ENCODE measurements at places on chromosomes 7 and 10.

DNA sequence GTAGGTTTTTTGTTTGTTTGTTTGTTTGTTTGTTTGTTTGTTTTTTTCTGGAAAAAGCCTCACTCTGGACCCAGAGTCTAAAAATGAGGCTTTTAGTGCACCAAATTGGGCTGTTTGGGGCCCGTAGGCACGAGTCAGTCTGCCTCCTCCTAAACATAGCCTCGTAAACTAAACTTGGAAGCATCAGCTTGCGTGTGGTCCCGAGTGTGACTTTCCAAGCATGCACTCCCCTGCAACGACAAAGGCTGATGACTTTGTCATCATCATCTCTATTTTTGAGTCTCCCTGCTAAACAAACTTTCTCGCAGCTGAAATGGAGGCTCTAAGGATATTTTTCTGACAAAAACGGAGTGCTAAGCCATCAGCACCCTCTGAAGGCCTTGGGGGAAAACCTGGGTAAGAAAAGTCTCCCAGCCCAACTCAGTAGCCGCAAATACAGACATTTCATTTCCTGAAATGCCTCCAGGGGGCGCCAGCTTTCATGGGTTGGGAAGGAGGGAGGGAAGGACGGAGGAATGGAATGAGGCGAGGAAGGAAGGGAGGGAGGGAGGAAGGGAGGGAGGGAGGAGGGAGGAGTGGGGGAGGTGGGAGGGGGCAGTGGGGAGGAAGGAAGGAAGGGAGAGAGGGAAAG lies 245.9 kb downstream of the KCNMA1 start:
- no peak for DNase-seq

DNA sequence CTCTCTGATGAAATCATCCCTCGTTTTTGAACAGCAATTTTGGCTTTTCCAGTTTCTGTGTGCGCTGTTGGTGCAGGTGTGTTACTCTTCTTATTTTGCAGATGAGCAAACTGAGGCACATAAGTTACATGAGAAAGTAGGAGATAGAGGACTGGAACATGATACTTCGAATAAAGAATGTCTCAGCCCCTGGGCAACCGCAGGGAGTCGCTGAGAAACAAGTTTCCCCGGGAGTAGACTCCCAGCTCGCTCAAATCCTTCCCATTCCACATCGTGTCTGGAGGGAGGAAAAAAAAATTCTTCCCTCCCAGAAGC lies 18.0 kb downstream of the MXI1 start:
- DNase-seq, result no peak

DNA sequence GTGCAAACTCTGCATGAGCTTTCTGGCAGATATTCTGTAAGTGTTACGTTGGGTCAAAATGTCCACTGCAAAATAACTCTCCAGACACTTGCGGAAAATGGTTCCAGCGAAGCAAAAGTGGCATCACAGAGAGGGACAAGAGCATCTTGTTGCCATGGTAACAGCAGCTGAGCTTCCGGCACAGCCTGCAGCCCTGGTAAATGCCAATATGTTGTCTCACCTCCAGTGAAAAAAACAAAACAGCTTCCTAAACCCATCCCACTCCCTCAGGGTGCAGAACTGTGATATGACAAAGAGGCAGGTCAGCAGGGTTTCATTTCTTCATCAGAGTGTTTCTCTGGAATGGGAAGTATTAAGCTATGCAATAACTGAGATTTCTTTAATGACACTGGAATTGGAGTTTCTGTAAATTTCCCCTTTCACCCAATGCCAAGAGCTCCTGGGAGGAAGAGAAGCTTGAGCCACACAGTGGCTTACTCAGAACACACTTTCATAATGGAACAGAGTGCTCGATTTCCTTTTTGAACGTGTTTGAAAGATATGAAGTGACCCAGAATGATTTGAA lies 65.6 kb downstream of the FOXI2 start:
- DNase-seq, result no peak

DNA sequence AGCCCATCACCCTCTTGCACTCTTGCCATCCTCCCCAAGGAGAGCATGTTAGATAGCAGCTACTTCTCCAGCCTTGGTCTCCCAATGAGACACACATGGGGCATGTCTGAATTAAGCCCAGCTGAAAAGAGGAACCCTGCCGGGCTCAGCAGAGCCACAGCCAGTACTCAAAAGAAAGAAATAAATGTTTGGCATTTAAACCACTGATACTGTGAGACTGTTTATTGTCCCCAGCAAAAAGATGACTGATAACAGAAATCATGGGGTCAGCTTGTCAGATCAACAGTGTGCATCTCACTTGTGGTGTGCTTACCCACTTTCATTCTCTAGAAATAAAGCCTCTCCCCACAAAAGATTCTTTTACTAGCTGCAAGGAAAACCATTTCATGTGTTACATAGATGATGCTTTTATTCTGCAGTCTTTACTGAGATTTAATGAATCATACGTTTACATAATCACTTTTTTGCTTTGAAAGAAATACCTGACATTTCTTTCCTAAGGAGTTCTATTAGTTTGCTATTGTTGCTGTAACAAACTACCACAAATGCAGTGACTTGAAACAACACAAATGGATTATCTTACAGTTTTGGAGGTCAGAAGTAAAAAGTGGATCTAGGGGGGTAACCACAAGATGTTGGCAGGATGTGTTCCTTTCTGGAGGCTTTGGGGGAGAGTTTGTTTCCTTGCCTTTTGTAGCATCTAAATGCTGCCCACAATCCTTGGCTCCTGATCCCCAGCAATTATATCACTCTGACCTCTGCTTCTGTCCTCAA lies 20.9 kb downstream of the ANKRD7 start:
- no peak for DNase-seq

- DNase-seq, result no peak
Measured at GRCh38 chr7:142788303-142789289, 17.8 kb downstream of the PRSS2 start.
